ENCODE measurements at places on chromosomes 12 and 14.

DNA sequence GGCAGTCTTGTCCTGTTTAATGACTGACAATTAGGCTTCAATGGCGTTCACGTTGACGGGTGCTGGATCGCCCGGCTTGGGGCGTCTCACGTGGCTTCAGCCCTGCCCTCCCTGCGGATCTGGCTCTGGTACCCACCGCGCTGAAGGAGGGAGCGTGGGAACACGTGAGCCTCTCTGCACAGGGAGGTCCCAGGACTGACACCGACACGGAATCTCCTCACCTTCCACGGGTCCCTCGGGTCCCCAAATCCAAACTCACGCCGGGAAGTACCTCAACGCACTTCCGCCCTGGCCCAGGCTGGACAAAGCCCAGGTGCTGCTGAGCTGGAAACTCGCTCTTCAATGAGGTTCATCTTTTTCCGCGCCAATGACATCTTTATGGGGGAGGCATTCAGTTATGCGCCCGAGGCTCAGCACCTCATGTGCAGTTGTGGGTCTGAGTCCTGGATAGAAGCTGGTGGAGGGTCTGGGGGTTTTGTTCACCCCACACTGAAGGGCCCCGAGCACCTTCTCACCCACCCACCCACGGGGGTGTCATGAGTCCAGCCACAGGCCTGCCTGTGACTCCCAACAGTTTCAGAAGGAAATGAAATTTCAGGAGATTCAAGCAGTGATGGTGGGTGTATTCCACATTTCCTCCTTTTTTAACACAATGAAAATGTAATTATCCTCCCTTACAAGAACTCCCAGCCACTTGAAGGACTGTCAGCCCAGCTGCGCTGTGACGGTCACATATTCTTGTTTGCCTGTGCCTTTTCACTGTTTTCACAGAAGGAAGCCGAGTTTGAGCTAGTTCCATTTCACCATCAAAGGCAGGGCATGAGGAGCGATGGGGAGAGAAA is 251.7 kb upstream of the SFSWAP start:
- no peak for DNase-seq

GRCh38 chr12:92046557-92047392 is 98.9 kb downstream of the BTG1 start:
- DNase-seq = no peak

GRCh38 chr12:46177837-46178608 is 90.8 kb downstream of the SLC38A1 start:
- no peak for DNase-seq

GRCh38 chr14:29857551-29857950 is 70.1 kb downstream of the PRKD1 start:
- DNase-seq = no peak

DNA sequence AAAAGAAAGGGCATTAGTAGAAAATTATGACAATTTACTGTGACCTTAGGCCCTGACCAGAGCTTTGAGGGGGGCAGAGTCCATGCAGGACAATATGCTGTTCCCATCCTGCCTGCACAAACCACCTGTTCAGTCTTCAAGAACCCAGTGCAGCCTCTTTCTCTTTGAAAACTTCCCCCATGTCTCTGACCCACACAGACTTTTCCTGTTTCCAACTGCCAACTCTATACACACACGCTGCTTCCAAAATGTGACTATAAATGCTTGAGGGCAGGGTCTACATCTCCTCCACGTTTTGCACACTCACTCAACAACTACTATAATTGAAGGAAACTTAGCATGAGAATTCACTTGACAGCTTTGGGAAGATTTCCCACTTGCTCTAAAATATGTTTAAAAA is 36.6 kb upstream of the SYCP3 start:
- no peak for DNase-seq

GRCh38 chr14:68245146-68246073 is 425.8 kb downstream of the RAD51B start:
- DNase-seq = no peak

DNA sequence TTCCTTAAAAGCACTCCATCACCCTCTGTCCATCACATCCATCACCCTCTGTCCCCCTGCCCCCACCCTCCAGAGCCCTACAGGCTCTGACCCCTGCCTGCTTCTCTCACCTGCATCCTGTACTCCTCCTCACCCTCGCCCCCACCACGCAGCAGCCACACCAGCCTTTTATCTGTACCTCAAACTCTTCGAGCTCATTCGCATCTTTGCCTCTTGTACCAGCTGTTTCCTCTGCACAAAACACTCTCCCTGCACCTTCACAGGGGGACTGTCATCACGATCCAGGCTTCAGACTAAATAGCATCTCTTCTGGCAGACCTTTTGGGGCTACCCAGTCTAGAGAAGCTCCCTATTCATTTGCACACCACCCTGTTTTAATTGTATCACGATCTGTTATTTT is 24.1 kb downstream of the TMEM229B start:
- no peak for DNase-seq

- DNase-seq = no peak
These were observed 537.0 kb downstream of the SLC6A15 start for GRCh38 chr12:84375449-84376170.

- no peak for DNase-seq
These were observed 18.6 kb downstream of the PSMC1 start for GRCh38 chr14:90274808-90275457.

DNA sequence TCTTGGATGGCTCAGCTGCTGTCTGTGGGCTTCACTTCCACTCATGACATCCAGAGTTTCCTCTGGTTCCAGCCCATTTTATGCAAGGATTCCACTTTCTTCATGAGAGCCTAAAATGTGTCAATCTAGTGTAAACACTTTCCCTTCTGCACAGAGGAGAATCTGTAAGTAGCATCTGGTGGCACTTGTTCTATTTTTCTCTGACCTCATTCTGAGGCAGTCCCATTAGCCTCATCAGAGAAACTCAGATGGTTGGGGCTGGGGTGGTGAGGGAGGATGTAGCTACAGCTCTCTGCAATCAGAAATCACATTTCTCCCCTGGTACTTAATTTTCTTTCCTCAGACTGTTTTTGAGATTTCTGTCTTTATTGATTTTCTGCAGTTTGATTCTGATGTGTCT is 81.6 kb downstream of the PRMT8 start:
- DNase-seq = no peak

GRCh38 chr12:37543966-37544668 is 772.5 kb upstream of the ALG10B start:
- no peak for DNase-seq

DNA sequence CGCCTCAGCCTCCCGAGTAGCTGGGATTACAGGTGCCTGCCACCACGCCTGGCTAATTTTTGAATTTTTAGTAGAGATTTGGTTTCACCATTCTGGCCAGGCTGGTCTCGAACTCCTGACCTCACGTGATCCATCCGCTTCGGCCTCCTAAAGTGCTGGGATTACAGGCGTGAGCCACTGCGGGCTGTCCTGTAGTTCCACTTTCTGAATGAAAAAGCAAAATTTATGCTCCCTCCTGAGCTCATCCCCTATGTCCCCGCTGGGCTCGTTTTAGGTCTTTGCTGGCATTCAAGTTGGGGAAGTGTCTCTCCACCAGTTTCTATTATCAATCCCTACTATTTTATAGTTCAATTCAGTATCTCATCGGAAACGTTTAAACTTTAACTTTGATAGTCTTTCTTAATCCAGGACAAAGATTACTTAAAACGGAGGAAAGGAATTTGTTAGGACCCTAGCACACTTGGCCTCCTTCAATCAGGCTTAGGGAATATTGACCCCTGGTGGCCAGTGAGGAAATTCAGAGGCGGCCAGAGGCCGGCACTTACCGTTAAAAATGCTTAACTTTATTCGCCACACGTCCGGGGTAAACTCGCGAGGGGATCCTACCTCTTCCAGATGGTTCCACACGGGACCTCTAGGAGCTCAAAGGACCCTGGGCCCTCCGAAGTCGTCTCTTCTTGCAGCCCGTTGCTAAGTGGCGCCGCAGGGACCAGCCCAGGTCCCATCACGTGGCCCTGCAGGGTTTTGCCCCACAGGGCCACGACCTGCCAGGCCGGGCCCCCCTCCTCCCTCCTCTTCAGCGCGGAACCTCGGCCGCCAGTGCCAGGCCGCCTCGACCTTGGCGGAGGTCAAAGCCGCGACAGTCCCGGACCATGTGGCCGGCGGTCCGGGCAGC is 11.4 kb upstream of the DNAL1 start:
- DNase-seq = peak; percentile 23

DNA sequence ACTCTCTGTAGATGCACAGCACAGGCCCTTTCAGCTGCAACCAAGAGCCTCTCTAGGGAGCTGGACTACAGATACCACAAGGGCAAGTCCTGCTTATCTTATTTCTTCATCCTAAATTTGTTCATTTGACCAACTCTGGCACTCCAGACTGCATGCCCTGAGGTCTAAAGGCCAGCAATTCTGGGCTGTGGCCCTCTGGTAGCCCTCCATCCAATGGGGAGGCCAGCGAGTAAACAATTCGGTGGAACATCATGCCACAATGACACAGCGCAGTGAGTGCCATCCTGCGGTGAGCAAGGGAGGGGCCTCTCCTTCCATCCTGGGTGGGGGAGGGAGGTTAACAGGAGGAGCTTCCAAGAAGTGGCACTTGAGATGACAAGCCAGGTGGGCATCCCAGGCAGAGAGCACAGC is 652 bp upstream of the SELPLG start:
- no peak for DNase-seq

- DNase-seq = no peak
These were observed 46.5 kb upstream of the RTL1 start for GRCh38 chr14:100950024-100950423.

DNA sequence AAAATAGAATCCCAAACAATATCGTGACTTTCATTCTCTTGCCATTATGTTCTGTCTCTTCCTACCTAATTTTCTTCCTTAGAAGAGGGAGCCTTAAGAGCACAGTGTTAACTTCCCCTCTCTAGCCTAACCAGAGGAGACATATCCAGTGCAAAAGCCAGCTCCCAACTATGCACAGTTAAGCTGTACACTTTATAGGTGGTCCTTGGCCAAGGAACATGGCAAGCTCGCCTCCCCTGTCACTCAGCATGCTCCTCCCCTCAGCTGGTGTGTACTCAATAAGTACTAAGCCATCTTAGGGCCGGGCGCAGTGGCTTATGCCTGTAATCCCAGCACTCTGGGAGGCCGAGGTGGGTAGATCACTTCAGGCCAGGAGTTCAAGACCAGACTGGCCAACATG is 255.1 kb upstream of the TMPO start:
- DNase-seq = no peak

DNA sequence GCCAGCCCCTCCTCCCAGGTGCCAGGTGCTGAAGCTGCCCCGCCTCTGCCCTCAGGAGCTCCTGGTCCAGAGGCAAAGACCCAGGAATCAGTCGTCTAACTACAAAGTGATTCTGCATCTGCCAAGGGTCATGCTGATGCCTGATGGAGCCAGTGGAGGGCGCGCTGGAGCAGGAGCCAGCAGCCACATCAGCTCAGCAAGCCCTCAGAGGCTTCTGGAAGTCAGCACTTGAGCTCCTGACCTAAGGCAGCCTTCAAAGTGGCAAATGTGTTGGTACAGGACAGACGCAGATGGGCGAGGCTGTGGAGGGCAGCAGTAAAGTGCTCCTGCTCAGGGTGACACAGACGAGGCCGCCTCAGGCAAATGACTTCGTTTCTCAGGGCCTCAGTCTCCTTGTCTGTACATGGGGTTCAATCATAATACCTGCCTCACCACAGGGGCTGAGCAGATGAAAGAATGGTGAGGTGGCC is 10.9 kb downstream of the C12orf43 start:
- DNase-seq = no peak

DNA sequence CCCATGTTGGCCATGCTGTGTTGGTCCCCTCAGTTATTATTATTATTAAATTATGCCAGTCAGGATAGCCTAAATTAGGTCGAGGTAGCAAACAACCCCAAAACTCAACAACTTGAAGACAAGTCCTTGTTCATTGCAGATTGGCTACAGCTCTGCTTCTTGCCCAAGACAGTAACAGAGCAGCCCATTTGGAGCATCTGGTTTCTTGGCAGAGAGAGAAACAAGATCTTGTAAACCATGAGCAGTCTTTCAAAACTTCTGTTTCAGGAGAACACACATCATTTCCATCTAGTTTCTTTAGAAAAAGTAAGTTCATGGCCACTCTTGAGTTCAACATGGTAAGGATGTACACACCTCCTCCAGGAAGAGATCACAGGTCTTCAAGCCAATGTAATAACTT is 52.3 kb downstream of the E2F7 start:
- DNase-seq = no peak

DNA sequence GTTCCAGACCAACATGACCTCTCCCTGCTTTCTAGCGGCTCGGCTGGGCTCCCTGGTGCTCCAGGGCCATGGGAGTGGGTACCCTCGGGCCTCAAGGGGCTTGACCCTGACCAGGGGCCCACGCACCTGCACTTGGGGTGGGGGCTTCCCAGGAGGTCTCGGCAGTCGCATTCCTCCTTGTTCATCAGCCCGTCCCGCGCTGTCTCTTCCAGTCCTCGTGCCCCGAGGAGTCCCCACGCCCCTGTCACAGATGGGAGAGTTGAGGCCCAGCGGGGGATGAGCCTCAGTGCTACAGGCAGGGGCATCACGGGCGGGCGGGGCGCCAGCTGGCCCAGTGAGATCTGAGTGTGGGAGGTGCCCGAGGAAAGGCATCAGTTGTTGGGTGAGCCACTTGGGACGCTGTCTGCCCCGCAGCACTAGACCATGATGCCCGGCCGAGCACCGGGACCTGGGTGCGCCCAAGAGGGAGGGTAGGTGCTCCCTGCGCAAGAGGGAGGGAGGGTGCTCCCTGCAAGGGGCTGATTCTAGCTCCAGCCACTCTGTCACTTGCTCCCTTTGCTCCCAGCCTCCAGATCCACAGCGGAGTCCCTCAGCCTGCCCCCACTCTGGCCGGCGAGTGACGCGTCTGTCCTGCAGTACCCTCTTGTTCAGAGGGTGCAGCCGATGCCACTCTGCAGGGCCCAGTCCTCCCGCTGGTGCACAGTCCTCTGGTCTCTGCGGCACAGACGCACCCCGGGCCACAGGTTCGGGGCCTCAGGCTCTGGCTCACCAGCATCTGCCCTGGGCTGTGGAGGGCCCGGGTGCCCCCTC is 23.8 kb downstream of the MMP17 start:
- no peak for DNase-seq

- DNase-seq = no peak
These were observed 41.9 kb downstream of the PAWR start for GRCh38 chr12:79648881-79649280.

GRCh38 chr12:116010467-116010866 is 267.0 kb downstream of the MED13L start:
- no peak for DNase-seq

DNA sequence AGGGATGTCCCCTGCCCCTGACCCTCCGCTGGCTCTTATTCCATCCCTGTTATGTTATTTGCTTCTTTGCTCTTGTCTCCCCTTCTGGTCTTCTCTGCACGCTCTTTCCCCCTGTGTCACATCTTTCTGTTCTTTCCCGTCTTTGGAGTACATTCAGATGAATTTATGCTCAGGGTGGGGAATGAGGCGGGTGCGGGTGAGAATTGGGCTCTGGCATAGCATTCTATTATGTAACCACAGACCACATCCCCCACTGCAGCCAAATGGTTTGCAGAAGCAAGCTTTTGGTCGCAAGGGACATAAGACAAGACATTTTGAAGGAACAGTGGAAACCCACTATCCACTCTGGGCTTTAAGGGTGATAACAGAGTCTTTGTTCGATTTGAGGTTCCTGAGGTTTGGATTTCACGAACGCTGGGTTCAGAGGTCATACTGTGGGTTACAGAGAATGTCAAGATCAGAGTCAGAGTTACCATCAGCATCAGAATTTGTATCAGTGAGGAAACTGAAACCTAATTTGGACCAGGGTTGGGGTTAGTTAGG is 3.8 kb downstream of the ENDOU start:
- no peak for DNase-seq

- no peak for DNase-seq
These were observed 1.1 kb downstream of the NUMB start for GRCh38 chr14:73457041-73457923.

GRCh38 chr12:32863128-32863527 is 33.4 kb downstream of the PKP2 start:
- no peak for DNase-seq
